Stimulated activated CD4-positive, alpha-beta T cell treated with anti-CD3 and anti-CD28 coated beads, Interleukin-12 subunit alpha, Interleukin-12 subunit beta, amount 100 ng/mL, for 4 hours (primary cell): ENCODE measurements at places on chromosomes 13 and 19.
A peak's percentile ranks its signal among the peaks of the same experiment; 100 is the strongest.

- peak; percentile 23 for DNase-seq
Observed at GRCh38 chr13:111216166-111216960, 101.3 kb downstream of the ARHGEF7 start.

DNA sequence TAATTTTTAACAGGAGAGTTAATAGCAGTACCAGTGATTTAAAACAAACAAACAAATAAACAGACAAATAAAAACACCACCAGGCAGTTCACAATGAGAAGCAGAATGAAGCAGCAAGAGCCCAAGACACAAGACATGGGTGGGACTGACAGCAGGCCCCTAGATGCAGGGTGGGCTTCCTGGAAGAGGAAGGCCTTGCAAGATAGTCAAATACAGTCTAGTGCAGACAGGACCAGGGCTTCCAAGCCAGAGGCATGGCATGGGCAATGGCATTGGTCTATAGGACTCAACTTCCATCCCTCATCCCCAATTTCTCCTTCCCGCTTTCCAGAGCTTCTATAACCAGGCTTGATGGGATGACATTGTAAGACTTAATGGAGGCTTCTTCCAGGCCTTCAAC, 645.1 kb downstream of the UQCRFS1 start:
- no peak for DNase-seq

DNA sequence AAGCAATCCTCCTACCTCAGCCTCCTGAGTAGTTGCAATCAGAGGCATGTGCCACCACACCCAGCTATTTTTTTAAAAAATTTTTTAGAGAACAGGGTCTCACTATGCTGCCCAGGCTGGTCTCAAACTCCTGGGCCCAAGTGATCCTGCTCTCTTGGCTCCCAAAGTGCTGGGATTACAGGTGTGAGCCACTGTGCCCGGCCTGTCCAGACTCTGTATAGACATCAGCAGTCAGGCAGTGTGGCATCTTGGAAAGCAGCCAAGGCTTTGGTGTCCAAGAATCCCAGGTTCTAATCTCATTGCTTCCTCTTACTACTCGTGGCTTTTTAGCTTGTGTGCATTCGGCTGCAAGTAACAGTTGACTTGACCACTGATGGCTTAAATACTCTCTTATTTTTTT, 43.4 kb downstream of the BICRA start:
- DNase-seq = no peak

DNA sequence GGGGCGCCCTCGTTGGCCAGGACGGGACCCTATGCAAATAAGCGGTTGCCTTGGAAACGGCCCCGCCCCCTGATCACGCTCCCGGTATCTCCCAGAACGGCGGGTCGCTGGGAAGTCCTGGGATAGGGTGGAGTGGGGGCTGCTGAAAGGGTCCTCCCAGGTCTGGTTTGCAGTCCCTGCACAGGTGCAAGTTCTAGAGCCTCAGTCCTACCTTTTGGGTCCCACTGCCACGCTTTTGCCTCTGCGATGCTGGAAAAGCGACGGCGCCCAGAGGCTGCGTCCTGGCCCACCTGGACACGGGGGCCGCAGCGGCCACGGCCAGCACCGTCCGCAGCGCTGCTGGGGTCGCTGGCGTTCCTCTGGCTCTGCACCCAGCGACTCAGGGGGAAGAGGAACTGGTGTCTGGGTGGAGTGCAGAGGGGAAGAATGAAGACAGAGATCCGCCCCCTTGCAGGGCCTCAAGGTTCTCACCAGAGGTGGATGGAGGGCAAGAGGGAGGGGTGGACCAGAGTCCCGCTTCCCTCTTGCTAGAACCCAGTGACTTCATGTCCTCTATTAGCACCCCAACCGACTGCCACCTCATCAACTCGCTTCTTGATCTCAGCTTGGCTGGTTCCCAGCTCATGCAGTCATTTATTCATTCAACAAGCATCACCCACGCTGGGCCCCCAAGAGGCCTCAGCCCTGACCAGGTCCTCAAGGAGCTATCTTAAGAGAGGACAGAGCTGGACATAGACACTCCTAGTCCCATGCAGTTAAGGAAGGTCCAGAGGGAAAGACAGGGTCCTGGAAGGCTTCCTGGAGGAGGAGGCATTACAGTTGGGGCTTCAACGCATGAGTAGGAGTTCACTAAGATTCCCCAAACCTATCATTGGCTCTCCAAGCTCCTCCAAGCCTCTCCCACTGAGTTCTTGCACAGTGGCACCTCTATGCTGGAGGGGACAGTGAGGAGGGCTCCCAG, at the start of gene LRRC25:
TSS of gene LRRC25 (minus strand) at position 381 of the 961 bp plus-strand sequence. CDS start 659 bp downstream, outside the sequence.
- no peak for DNase-seq

- no peak for DNase-seq
Observed at GRCh38 chr13:30580852-30581502, 36.7 kb upstream of the USPL1 start.

DNA sequence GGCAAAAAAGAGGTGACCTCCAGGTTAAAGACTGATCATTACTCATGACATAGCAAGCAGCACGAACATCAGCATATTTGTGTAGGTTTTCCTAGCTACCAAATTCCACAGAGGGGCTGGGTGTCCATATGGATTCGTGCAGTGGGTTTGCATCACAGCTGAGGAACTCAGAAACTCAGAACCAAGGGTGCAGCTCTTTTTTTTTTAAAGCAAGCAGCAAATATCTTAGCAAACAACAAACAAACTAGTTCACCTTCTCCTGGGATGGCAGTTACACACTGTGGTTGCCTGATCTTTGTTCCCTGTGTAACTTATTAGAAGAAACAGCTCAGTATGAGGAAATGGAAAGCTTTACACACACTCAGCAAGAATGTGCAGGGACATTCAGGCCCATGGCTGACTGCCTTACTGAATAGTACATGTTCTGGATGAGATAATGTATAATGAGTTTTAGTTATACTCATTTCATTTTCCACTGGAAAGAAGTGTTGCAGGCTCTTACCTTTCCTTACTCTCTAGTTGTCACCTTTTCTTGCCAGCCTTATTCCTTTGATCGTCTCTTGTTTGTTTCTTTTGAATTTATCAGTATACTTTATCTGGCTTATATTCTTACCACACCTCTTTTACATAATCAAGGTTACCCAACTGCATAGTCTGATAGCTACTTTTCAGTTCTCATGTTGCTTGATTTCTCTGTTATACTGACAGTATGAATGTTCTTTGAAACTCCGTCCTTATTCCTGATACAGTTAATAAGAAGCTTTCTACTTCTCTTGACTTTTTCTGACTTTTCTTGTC, 4.3 kb downstream of the NDFIP2 start:
- DNase-seq = no peak

- DNase-seq = no peak
Observed at GRCh38 chr13:98216711-98217285, 39.7 kb upstream of the RNF113B start.

DNA sequence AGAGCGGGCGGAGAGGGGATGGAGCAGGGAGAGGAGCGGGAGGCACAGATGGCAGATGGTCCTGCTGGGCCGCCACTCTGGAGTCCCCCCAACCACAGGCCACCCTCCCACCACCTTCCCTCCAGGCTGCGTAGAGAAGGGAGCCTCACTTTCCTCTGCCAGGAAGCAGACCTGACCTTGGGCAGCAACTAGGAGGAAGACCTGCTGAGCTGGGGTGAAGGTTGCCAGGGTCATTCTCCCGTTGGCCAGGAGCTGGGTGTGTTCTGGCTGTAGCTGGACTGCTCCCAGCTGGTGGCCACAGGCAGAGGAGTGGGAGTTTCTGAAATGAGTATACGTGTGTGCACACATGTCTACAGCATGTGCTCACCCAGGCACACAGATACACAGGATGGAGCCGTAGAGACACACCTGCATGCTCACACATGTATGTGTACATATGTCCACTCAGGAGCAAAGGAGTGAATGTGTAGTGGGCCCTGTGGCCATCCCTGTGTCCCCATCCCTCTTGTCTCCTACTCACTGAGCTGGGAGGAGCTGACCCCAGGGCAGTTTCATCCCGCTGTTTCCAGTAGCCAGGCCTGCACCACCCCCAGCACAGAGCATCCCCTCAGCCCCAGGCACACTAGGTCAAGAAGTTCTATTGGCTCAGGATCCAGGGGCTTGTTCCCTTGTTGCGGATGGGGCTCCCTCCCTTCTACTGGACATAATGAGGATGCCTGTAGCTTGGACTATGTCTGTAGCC, 53.0 kb downstream of the CHST8 start:
- no peak for DNase-seq

- DNase-seq = no peak
Observed at GRCh38 chr13:114087430-114087829, 45.0 kb downstream of the RASA3 start.

DNA sequence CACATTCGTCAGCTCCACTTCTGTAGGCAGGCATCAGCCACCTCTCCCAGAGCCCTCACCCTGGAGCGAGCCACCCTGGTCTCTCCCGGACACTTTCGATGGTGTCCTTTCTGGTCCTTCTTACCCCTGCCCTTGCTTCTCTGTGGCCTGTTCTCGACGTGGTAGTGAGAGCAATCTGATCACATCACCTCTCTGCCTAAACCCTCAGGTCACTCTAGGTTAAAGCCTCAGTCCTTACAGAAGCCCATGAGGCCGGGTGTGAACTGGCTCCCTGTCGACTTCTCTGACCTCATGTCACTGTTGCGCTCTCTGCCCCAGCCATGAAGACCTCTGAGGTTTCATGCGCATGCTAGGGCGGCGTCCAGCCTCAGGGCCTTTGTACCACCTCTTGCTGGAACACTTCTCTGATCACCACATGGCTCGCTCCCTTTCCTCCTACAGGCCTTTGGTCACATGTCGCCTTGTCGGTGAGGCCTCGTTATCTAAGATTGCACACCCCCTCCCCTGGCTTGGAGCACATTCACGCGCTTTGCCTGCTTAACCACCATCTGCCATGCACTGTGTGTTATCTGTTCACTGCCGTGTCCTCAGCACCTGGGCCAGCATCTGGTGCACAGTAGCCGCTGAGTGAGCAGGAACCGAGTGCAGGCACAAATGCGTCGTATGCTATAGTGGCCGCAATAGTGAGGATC, 101.5 kb downstream of the DPF1 start:
- DNase-seq = no peak

DNA sequence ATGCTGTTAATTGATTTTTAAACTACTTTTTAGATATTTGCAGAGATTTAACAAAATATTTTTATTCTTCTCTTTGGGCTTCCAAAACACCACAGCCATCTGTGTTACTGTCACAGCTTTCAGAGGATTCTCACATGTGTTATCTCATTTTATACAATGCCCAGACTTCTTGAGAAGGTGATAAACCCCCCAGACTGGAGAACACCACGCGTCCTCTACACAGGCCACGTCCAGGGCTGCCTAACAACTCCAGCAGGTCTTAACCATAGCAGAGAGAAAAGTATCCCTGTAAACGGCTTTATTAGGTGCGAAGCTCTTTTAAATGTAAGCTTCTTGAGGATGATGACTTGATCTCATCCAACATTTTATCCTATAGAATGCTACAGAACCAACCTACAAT, 2.0 kb downstream of the GPR183 start:
- no peak for DNase-seq

GRCh38 chr13:31094331-31095015, 67.2 kb downstream of the HSPH1 start:
- no peak for DNase-seq

GRCh38 chr13:44921931-44922758, 67.1 kb downstream of the NUFIP1 start:
- no peak for DNase-seq

GRCh38 chr13:108963846-108964600, 334.6 kb downstream of the MYO16 start:
- DNase-seq = no peak

GRCh38 chr13:57627663-57628062, 3.9 kb upstream of the PCDH17 start:
- no peak for DNase-seq

DNA sequence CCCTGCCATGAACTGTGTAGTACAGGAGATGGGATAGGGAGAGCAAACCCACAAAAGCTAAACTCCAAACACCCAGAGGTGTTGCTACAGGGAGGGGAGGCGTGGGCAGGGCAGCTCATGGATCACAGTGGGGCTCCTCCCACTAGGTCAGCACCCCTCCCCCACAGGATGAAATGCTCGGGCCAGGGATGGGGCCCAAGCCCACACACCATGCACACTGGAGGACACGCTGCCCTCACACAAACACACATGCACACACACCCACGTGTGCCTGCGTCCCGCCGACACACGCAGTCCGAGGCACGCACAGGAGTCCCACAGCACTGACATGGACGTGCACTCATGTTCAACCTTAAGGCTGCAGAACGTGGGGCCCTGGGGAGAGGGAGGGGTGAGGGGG, 6.0 kb upstream of the CCNP start:
- no peak for DNase-seq

DNA sequence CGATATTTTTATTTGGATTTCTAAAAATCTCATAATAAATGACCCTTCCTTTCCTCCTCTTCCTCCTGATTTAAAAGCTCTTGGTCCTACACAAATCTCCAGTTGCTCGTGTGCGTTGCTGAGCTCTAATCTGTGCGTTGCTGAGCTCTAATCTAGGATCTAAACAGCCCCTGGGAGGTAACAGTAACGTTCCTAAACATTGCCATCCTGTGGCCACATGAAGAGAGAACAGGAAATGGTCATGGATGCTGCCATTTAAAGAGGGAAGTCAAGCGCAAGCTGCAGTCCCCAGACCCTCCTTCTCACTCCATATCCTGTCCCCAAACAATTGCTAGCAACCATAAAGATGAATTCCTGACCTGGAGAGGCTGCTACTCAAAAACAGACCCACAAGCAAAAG, 170.8 kb downstream of the NUFIP1 start:
- DNase-seq = no peak

GRCh38 chr19:55550321-55550650, 4.9 kb upstream of the SBK3 start:
- no peak for DNase-seq

GRCh38 chr19:23254141-23254910, 4.1 kb upstream of the ZNF724 start:
- DNase-seq = no peak

- no peak for DNase-seq
Observed at GRCh38 chr13:108674346-108674745, 44.9 kb downstream of the MYO16 start.

DNA sequence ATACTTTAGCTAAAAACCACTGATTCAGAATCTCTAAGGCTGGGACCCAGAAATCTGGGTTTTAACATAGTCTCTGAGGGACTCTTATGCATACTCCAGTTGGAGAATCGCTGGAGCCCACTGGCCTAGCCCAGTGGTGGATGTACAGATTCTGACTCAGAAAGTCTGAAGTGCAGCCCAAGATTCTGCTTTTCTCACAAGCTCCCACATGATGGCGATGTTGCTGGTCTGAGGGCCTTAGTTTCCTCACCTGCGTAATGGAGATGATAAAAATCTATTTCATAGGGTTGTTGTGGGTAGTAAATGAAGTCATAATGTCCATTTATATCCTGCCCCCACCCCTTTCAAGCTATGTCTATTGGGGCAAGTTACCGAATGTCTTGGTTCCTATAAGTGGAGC, 7.7 kb upstream of the CDADC1 start:
- DNase-seq = no peak

GRCh38 chr13:32031025-32031814, at the start of gene FRY:
Gene FRY (plus strand): TSS chr13:32031774. CDS start chr13:32031796, 22 bp downstream.
- peak; percentile 28 for DNase-seq

DNA sequence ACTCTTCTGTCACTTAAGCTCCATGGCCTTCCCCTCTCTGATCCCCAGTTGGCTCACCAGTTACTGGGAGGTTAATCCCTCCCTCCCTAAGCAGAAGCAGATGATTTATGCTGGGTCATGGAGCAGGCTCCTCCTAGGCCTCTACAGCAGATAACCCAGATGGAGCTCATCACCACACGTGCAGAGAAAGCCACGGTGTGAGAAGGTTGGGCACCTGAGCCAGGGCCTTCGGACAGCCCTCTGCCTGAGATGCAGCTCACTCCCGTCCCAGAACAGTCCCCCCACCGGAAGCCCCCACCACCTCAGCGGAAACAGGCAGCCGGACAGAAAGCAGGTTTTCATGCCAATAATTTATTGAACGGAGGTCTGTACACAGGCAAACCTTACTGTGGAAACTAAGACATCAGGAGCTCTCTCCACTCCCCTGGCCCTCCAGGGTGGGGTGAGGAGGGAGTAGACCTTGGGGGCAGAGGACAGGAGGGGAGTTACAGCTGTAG, 9.8 kb downstream of the ZNF526 start:
- no peak for DNase-seq
